ENCODE measurements at places on chromosomes 11 and 22.

- no peak for DNase-seq
These were observed 34.0 kb upstream of the TRPC6 start for GRCh38 chr11:101617735-101618332.

GRCh38 chr11:58024601-58025091 lies 965 bp downstream of the OR9Q1 start:
- no peak for DNase-seq

- no peak for DNase-seq
These were observed 238.7 kb upstream of the ANO3 start for GRCh38 chr11:26093206-26093605.

GRCh38 chr11:14107050-14107430 lies 144.5 kb downstream of the SPON1 start:
- no peak for DNase-seq

DNA sequence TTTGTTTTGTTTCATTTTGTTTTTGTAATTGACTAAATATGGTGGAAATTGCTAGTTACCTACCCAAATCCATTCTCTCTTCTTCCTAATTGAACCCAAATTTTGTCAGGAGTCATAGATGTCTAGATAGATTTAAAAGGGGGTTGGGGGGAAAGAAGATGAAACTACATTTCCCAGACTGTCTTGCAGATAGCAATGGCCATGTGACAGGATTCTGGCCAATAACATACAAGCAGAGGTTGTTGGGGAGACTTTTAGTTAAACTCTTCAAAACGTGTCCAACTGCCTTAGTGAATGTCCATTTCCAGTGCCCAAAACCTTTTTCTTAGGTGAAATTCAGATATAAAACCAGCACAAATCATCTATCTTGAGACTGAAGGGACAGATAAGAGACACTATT lies 583.9 kb upstream of the API5 start:
- no peak for DNase-seq

DNA sequence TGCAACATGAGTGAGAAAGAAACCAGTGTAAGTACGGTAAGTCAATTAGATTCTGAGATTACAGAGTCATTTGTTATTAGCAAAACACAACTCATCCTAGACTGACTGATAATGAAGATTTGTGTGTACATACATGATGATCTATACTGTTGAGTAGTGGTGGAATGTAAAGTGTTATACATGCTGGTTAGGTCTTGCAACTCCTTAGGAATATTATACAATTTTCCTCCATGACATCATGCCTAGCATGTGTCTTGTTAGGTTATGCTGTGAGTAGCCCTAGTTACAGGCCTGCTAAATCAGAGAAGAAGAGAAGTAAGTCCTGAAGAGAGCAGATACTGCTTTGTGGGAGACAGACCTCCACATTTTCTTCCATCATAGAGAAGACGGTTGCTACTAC lies 880.6 kb downstream of the LUZP2 start:
- no peak for DNase-seq

DNA sequence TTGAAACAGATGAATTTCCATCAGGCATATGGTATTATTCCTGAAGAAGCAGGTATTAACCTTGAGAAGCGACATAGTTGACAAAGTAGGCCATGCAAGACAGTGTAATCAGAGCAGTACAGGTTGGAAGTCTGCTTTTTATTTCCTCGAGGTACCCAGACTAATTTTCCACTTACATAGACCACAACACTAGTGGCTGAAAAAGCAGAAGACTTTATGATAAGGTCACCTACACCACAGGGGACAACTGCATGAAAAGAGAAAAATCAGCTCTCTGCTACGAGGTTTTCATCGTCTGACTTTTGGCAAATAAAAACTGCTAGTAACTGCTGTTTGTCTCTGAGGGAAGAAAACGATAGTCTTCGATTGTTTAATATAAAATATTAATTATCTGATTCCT lies 77.5 kb downstream of the CNTN5 start:
- DNase-seq: no peak

GRCh38 chr22:20579273-20580120 lies 72.1 kb downstream of the MED15 start:
- no peak for DNase-seq

DNA sequence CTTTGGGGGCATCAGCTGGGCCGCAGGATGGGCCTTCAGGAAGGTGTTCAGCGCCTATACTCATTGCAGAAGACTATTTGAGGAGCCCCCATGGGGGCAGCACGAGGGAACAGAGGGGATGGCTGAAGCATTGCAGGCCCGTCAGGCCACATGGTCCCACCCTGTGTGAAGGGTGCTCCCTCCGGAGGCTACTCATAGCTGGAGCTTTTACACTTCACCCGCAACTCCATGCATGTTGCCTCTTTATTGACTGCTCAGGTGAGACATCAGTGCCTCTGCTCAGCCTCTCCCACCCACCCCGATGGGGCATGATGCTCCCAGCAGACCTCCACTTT lies 1500.9 kb downstream of the TBC1D22A start:
- DNase-seq: no peak

GRCh38 chr22:46522797-46523196 lies 14.6 kb downstream of the CELSR1 start:
- no peak for DNase-seq

DNA sequence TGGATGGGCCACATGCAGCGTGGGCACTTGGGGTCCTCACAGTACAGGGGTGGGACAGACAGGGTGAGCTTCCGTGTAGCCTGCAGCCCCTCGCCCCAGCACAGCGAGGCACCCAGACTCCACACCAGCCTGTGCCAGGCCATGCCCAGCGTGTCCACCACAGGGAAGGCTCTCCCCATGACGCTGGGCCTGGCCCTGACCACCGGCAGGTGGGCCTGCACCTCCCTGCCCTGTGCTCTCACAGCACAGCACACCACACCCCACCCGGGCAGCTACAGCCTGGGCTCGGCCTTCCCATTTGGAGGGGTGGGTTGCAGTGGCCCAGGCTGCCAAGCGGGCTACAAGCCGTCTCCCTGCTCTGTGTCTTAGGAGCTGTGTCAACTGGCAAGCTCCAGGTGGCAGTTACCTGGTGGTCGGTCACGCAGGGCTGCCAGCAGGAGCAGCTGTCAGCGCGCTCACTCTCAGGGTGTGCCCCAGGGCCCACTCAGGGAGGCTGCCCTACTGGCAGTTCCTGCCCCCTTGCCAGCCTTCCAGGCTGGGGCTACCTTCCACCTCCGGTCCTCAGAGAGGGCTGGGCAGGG lies 4.6 kb downstream of the MOB2 start:
- no peak for DNase-seq

- DNase-seq: no peak
These were observed 14.0 kb downstream of the MYRF start for GRCh38 chr11:61766353-61766841.

- DNase-seq: no peak
These were observed 735.5 kb upstream of the API5 start for GRCh38 chr11:42576318-42576717.

DNA sequence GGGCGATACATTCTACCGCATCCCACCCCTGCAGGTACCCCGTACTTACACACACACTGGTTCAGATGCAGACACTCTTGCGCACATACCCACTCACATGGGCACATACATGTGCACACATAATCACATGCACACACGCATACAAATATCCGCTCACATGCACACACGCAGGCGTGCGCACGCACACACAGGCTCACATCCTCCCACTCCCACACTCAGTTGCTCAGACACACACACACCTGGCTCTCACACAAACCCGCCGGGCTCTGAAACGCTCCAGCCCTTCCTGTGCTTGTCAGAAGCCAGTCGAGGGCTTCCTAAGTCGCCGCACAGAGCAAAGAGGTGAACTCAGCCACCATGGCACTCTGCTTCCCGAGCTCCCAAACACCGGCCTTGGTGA lies 164.5 kb downstream of the CRYBB2 start:
- DNase-seq: no peak

DNA sequence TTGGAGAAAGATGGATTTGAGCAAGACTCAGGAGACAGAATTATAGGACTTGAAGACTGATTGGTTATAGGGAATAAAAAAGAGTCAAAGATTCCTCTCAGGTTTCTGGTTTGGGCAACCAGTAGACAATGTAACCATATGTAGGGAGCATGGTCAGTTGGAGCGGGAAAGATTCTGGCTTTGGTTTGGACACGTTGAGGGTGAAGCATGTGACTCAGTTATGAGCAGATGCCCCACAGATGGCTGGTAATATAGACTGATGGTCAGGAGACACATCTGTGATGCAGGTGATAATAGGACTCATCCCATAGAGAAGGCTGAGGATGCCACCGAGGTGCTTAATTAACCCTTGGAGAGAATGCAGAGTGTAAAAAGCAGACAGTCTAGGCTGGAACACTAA lies 132.1 kb downstream of the CD44 start:
- no peak for DNase-seq

- no peak for DNase-seq
These were observed 1.3 kb upstream of the TMEM25 start for GRCh38 chr11:118529584-118530175.

GRCh38 chr11:124943254-124943616 lies 7.4 kb upstream of the HEPACAM start:
- DNase-seq: no peak

DNA sequence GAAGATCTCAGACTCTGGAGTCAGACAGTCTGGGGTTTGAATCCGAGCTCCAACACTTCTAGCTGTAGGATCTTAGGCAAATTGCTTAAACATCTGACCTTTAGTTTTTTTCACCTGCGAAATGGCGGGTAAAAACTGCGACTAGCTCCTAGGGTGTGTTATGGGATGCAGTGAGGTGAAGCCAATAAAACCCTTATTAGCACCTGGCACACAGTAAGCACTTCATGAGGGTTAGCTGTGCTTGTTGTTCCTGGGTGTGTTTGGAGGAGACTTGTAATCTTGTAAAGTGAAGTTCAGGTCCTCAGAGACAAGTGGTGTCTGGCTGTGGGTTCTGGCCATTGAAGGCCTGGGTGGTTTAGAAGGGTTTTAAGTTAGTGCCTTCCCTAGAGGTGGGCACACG lies 68.9 kb downstream of the ZBTB16 start:
- no peak for DNase-seq

- DNase-seq: no peak
These were observed 110.1 kb downstream of the TMPRSS5 start for GRCh38 chr11:113595810-113596594.

- no peak for DNase-seq
These were observed 440 bp upstream of the KLHL35 start for GRCh38 chr11:75433443-75433842.

DNA sequence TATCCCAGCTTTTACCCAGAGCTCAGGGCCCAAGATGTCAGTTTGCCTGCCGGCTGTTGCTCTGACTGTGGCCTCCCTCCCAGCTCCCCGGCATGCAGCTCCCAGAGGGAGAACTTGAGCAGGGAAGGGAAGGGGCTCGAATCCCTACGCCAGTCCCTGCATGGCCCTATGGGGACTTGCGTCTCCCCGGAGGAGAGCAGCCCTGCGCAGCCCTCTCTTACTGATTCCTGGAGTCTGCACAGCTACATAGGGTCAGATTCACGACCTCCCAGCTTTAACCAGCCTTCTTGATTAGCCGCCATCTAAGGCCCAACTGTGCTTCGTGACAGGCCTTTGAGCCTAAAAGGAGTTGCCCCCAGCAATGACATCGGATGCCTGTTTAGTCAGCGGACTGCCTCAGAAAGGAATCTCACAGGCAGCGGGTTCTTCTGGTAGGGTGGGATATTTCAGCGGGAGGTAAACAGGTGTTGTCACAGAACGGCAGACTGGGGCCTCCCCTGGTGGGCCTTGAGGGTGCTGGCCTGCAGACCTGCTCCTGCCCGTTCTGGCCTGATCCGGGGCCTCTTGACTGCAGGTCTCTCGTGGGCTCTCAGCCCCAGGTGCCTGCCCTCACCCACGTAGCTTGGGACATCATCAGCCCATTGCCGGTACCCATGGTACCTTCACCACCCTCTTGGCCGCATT lies 43.8 kb upstream of the KCNQ1OT1 start:
- no peak for DNase-seq

GRCh38 chr11:93274851-93275250 lies 55.7 kb upstream of the DEUP1 start:
- no peak for DNase-seq

GRCh38 chr11:14341968-14342367 lies 17.0 kb downstream of the RRAS2 start:
- DNase-seq: no peak

Data from stimulated activated CD8-positive, alpha-beta memory T cell treated with anti-CD3 and anti-CD28 coated beads, Interleukin-4, amount 100 ng/mL, for 24 hours (primary cell).